ENCODE measurements at places on chromosomes 4 and X.

DNA sequence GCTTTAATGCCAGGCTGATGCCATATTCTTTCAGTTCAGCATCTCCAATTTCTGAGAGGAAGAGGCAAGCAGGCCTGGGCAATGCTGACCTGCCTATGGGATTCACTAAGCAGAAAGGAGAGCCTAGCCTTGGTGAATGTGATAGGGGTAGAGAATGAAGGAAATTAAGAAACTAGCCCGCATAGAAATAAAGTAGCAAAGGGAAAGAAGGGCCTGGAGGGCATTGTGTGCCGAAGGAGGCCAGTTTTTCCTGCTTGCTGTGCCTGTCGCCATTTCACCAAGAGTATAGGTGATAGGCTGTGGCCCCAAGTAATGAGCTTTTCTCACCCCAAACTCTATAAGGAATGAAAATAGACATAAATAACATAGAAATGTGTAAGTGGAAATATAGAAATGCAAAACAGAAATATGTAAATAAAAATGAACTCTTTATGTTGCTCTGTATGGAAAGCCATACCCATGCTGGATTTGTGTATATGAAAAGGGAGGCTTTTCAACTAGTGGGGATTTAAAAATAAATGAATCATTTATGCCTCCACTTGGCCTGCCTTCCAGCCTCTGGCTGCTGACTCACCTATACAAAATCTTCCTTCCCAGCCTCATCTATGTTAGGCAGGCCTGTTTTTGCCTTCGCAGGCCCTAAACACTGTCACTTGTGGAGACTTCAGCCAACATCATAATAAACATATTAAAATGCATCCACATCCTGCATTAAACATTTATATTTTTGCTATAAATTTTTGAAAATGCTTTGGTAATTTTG, 5.1 kb upstream of the OCRL start:
- DNase-seq = no peak

- DNase-seq = no peak
These were observed 82.6 kb upstream of the HS3ST1 start for GRCh38 chr4:11511321-11511720.

- no peak for DNase-seq
These were observed 37.5 kb upstream of the BRS3 start for GRCh38 chrX:136450050-136450830.

DNA sequence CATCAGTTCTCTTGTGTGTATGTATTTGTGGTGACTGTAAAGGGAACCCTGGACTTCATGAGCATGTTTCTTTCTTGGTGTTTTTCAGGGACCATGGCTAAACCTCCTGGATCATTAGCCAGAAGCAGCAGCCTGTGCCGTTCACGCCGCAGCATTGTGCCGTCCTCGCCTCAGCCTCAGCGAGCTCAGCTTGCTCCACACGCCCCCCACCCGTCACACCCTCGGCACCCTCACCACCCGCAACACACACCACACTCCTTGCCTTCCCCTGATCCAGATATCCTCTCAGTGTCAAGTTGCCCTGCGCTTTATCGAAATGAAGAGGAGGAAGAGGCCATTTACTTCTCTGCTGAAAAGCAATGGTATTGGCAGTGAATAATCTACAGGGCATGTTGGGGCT, 157.0 kb downstream of the STIM2 start:
- no peak for DNase-seq

GRCh38 chr4:2251073-2251794, 9.3 kb upstream of the HAUS3 start:
- no peak for DNase-seq

- no peak for DNase-seq
These were observed 319 bp upstream of the MAGEH1 start for GRCh38 chrX:55451626-55451989.

- DNase-seq = no peak
These were observed 101.8 kb upstream of the CXorf51B start for GRCh38 chrX:146707781-146708180.

GRCh38 chrX:39158801-39159657, 357.8 kb downstream of the MID1IP1 start:
- no peak for DNase-seq

- DNase-seq = no peak
These were observed 199.7 kb downstream of the NLGN4X start for GRCh38 chrX:6029014-6029413.

DNA sequence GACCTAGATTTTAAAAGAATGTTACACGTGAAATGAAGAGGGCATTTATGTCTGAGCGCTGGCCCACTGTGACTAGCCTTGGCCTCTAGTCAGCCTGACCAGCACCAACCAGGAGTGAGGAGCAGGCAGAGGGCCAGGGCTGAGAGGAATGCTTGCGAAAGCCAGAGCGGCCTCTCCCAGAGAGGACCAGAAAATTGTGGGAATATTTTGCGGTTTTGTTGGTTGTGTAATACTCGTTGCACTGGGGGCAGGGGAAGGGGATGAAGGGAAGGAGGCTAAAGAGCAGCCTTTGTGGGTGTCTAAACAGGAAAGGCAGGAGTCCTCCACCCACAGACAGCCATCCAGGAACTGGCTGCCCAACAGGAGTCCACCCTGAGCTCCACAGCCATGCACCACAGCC, 3.8 kb downstream of the GABRE start:
- DNase-seq = no peak

DNA sequence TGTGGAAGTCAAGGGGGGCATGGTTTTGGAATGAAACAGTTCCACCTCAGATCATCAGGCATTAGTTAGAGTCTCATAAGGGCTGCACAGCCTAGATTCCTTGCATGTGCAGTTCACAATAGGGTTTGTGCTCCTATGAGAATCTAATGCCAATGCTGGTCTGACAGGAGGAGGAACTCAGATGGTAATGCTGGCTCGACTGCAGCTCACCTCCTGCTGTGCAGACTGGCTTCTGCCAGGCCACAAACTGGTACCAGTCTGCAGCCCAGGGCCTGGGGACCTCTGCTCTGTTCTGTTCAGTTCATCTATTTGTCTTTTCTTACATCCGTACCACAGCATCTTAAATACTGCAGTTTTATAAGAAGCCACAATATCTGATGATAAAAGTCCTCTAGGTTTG, 12.2 kb upstream of the MSL3 start:
- DNase-seq = no peak

DNA sequence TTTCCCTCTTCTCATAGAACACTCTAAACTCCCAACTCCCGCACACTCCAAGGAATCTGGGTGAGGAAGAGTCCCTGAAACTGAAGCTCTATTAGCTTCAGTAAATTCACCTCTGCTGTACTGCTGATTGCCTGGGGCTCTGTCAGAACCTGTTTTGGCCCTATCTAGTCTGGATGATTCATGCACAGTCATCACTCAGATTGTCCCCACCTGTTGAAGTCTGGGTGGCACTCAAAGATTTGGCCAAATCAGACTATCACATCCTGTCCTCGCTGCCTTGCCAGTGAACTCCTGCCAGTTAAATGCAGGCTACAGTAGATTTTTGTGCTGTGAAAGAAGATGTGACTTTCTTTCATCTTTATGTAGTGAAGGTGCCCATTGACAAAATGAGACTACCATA, 63.5 kb upstream of the EMCN start:
- no peak for DNase-seq

DNA sequence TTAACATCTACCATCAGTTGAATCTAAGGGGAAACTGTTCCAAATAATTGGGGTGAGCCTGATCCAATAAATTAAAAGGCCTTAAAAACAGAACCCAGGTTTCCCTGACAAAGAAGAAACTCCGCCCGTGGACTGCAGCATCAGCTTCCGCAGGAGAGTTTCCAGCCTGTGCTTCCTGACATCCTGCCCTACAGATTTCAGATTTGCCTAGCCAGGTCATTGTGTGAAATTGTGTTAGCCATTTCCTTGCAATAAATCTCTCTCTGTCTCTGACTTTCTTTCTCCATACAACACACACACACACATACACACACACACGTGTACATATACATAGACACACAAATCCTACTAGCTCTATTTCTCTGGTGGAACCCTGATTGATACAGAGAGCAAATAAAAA, 48.3 kb upstream of the LCORL start:
- no peak for DNase-seq

DNA sequence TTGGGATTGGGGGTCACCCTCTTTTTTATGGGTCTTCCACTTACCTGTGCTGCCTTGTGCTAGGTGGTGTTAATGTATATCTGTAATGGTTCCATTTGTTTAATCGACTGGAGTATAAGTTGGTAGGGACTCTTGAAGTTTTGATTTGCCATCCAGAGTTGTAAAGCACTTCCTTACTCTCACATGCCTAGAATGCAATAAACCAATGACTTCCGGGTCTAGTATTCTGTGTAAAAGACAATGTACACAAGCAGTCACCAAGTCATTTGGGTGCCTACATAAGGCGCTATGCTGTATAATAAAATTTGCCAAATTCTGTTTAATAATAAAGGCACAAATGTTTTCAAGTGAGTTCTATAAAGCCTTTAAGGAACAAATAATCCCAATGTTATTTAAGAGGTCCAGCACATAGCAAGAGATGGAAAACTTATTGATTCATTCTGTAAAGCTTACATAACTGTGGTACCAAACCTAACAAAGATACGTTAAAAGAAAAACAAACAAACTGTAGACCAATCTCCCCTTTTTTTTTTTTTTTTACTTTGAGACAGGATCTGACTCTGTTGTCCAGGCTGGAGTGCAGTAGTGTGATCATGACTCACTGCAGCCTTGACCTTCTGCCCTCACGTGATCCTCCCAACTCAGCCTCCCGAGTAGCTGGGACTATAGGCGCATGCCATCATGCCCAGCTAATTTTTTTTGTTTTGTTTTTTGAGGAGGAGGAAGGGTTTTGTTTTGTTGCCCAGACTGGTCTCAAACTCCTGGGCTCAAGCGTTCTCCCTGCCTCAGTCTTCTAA, 41.5 kb upstream of the HPRT1 start:
- no peak for DNase-seq

- DNase-seq = no peak
These were observed 55.0 kb upstream of the FAM9B start for GRCh38 chrX:9088896-9089295.

GRCh38 chrX:21657318-21658151, 595 bp downstream of the KLHL34 start:
- DNase-seq = no peak

GRCh38 chrX:18026166-18026565, 165.1 kb upstream of the RAI2 start:
- DNase-seq = no peak

GRCh38 chrX:11629593-11630211, 36.0 kb downstream of the ARHGAP6 start:
- no peak for DNase-seq

DNA sequence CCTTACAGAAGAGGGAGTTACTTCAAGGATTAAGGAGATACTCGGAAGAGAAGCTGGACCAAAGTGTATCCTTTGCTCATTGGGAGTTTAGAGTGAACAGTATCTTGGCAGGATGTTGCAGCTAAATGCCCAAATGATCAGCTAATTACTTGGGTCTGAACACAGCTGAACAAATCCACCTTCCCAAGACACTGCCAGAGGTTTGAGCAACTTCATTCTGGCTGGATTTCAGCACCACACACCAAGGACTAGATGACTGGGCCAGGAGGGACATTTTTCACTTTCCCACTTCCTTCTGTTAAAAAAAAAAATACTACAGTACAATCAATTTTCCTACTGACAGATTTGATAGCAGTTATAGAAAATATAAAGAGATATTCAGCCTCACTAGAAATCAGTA, 324.6 kb downstream of the MID1IP1 start:
- no peak for DNase-seq

DNA sequence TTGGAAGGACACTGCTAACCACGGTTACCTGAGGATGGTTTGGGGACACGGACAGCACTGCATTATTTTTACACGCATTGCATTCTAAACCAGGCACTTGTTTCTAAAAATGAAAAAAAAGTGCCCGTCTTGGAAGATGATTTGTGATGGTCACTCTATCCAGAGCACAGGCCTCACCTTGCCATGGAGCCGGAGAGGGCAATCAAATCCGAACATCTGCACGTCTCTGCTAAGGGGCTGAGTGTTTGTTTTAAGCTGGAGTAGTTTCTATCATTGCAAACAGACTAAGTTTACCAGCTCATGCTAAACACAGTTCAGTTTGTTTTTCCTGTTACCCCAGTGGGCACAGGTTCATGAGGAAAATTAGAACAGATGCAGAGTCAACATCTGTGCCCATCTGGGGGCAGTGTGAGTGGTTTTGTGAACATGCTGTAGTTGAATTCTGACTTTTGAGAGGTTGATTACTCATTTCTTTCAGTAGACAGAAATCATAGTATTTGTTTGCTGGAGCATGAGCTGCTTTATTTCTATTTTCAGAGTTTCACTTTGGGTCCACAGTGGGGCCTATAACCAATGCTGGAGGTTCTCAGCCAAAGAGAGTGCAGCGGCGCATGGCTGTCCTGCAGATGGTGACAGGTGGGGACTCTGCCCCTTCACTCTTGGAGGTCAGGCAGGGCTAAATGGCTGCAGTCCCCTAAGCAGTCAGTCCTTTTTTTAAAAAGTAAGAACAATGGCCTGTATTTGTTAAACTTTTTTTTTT, 65.4 kb upstream of the ENPP6 start:
- DNase-seq = no peak

- DNase-seq = no peak
These were observed 37.0 kb downstream of the SEPSECS start for GRCh38 chr4:25123236-25123635.

- DNase-seq = no peak
These were observed 21.2 kb upstream of the SMPX start for GRCh38 chrX:21779095-21779494.

DNA sequence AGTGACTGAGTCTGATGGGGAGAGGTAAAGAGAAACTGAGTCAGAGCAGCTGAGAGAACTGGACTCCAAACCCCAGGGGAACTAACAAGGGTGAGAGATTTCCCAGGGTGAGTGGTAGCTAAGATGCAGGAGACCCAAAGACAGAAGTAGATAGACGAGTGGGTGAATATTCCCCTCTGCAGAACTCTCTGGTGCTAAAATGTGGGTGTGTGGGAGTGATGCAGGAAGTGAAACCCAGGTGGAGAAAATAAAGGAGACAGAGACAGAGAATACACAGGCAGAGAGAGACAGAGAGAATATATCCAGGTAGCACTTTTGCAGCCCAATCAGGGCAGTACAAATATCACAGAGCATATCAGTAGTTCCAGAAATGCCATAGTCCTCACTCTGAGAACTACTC, 212.5 kb upstream of the ZIC3 start:
- no peak for DNase-seq

DNA sequence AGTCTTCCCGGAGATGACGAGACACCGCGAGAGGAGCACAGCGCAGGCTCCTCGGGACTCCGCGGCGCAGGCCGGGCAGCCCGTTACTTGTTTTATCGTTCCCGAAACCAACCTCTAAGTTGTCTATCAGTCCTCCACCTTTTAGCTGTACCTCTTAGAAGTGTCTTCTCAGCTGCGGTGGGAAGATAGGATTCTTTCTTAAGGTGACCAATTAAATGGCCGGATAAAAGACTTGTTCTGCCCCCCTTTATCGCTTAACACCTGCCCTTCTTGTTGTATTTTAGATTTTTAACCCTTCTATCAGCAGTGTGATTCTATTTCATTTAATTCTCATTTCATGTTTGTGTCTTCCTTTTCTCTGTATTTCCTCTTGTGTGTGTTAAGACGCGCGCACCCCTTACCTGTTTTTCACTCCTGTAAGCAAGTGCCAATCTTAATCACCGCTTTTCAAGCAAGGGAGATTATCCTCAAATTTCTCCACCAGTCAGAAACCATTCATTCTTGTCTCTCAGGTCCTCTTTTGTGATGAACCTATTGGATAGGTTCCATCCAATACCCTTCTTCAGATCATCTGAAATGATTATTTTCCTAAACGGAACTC, at the start of gene SLC9B2:
SLC9B2 (minus strand) TSS at position 15 of the 601 bp plus-strand sequence. CDS start 9,211 bp downstream, outside the sequence.
- no peak for DNase-seq
